ENCODE measurements at places on chromosomes 12 and 14.

DNA sequence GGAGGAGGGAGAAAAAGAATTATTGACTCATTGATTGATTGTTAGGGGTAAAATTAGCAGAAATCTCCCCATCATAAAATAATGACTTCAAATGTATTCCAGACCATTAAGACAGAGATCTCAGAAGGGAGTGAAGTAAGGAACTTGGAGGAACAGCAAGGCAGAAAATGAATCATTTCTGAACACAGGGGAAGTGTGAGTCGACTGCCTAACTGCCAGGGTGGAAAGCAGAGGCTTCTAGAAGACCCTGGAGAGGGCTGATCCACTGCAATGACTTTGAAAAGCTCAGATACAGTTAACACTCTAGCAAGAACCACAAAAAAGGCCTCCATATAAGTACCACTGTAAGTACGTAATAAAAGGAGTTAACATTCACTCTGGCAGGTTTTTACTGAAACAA lies 9.7 kb downstream of the GLTP start:
- no peak for DNase-seq

DNA sequence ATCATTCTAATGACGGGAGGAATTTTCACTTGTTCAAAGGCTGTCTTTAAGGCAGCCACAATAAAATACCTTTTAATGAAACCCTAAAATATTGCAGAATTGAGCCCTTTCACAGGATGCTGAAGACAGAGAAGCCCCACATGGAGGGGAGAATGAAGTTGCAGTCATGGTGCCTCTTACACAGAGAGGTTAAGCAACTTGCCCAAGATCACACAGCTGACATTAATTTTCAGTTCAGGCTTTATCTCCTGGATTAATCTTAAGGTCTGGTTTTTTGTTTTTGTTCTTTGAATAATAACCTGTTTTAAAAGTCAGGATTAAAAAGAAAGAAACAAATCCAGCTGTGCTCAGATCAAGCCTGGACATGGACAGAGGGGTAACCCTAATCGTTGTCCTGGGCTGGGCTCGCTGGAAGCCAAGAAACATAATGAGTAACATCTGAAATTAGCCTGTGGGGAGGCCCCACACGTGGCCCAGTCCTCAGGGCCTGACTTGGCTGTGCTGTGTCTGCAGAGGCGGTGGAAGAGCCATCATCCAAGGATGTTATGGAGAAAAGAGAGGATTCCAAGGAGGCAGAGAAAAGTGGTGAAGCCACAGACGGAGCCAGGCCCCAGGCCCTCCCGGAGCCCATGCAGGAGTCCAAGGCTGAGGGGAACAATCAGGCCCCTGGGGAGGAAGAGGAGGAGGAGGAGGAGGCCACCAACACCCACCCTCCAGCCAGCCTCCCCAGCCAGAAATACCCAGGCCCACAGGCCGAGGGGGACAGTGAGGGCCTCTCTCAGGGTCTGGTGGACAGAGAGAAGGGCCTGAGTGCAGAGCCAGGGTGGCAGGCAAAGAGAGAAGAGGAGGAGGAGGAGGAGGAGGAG lies 8.0 kb downstream of the CHGA start:
- DNase-seq, result no peak

GRCh38 chr12:8527250-8528130 lies 13.2 kb downstream of the CLEC4E start:
- DNase-seq, result no peak

DNA sequence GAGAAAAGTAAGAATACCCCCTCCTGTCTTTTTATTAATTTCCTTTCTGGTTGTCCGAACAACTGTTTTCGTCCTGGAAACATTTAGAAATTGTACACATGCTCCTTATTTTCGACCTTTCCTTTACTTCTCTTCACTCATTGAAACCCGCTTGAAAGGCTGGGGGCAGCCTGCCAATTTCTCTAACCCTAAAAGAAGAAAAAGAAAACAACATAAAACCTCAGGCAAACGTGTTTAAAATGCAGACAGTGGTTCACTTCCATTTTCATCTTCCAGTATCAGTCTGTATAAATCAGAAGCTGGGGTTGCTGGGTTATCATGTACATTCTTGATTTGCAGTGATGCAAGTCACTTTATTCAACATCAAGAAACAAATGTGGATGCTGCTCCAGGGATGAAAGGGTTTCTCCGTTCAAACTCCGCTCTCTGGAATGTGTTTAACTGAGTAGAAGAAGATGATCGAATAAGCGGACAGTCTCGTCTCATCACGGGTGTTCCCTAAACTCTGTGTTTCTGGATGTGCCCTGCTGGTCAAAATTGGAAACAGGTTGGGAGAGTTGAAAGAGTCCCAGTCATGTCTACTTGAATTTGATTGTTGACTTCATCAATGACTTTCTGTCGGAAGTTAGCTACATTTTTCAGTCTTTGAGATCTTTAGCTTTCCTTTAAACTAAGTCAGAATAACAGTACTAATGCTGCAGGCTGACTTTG lies 1042.2 kb downstream of the BCL11B start:
- no peak for DNase-seq

GRCh38 chr14:64823305-64823861 lies 56.3 kb downstream of the SPTB start:
- DNase-seq, result no peak

DNA sequence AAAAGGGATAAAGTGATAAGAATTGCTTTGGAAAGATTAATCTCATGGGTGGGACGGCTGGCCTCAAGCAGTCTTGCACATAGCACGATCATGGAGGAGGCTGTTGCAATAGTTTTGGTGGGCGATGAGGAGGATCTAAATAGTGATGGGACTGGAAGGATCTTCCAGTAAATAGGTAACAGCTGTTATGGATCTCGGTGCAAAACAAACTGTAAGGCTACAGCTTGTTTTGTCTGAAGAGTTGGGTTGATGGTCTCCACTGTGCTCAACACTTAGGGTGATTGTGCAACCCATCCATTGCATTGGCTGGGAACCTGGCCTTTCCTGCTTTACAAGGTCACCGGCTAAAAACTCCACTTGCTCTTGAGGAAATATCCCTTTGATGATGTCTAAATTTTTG lies 21.0 kb downstream of the IGF1 start:
- DNase-seq, result no peak

GRCh38 chr14:96072076-96072475 lies 32.9 kb downstream of the C14orf132 start:
- no peak for DNase-seq

DNA sequence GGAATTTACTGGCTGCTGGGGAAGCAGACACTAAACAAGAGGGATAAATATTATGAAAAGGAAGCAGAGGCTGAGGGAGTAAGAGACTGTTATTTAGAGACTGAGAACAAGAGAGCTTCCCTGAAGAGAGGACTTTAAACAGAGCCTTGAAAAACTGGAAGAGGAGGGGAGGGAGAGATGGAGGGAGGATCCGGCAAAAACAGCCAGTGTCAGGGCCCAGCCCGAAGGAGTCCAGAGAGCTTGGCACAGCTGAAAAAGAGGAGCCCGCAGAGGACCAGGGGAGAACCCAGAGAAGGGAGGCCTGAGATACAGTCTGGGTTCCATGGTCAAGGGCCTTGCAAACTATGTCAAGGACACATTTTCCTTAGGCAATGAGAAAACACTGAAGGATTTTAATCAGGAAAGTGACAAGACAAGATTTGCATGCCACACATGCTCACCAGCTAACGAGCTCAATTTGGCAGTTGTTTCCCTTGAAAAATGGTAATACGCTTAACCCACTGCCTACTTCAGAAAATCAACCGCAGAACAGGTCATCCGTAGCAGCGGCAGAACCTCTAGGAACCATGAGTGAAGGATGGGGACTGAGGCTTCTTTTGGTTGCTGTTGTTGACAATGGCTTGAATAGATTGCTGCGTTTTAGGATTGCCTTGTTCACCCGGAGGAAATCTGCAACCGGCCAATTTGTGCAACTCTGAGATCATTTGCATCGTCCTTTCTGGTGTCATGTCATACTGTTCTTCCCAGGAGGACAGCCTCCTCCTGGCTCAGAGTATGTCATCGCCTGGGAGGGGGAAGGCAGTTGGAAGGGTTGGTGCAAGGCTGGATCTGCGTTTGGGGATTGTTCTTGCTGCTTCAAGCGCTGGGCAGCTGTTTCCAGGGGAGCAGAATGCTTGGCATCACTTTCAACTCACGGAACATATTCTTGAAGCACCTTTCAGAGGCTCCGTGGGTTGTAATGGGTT lies 108.2 kb downstream of the PRMT8 start:
- no peak for DNase-seq

DNA sequence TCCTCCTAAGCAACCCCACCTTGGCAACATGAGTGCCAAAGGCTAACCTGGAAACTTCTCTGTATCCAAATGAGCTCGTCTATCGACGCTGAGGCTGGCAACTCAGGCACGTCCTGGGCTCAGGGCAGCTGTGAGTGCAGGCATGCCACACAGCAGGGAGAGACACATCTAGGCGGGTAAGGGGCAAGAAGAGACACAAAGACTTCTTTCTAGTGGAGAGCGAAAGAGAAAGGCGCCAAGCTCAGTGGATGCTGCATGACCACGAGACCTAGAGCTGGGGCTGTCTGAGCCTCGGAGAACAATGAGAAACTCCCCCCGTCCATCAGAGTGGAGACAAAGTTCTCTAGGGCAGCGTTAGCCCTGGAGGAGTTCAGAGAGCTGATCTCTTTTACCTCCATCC lies 170.4 kb downstream of the CALM1 start:
- DNase-seq, result no peak

DNA sequence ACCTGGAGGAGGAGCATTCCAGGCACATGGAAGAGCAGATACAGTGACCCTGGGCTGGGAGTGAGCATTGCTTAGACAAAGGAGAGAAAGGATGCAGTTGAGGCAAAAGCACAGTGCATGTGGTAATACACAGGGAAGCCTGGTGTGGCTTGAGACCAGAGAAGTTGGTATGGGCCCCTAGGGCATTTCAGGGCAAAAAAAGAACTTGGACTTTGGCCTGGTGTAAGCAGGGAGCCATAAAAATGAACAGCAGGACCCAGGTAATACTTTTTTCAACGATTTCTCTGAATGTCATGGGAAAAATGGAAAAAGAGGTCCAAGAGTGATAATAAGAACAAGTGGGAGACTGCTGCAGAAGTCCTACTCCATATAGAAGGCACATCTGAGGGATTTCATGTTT lies 163.9 kb downstream of the ASCL4 start:
- no peak for DNase-seq

DNA sequence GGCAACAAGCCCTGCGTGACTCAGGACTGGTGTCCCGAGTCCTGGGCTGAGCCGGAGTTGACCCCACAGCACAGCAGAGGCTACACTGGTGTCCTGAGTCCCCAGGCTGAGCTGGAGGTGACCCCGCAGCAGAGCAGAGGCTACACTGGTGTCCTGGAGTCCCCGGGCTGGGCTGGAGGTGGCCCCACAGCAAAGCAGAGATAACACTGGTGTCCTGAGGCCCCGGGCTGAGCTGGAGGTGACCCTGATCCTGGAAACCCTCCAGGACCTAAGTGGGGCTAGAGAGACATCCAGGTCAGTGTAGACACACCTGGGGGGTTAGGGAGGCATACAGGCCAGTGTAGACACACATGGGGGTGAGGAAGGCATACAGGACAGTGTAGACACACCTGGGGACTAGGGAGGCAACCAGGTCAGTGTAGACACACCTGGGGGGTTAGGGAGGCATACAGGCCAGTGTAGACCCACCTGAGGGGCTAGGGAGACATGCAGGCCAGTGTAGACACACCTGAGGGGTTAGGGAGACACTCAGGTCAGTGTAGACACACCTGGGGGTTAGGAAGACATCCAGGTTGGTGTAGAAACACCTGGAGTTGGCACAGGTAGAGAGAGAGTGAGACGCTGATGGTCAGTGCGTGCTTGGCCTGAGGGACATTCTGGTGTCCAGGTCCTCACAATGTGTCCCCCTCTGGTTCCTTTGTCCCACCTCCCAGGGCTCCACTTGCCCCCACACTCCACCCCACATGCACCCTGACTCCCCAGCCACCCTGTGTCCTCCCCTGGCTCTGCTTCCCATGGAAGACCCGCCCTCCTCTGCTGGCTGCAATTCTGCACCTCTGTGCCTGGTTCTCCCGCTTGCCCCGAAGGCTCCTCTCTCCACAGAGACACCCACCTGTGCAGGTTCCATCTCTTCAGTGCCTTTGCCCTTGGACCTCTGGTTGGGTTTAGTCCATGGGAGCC lies 321.6 kb upstream of the SFSWAP start:
- no peak for DNase-seq

- DNase-seq, result no peak
Observed at GRCh38 chr12:47860873-47861272, 41.2 kb upstream of the HDAC7 start.

DNA sequence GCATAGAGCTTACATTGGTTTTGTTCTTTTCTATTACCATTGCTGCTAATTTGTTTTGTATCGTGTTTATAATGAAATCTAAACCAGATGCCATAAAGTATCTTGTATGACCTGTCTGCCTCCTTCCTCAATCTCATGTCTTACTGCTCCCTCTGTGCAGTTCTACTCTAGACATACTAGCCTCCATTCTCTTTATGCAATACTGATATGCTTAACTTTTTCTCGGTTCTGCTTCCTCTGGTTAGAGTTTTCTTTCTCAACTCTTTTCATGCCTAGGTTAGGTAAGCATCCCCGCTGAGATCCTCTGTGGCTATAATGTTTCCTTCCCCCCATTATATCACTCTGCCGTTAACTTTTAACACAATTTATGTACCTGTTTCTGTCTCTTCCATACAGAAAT lies 852.3 kb downstream of the TRHDE start:
- DNase-seq, result no peak

DNA sequence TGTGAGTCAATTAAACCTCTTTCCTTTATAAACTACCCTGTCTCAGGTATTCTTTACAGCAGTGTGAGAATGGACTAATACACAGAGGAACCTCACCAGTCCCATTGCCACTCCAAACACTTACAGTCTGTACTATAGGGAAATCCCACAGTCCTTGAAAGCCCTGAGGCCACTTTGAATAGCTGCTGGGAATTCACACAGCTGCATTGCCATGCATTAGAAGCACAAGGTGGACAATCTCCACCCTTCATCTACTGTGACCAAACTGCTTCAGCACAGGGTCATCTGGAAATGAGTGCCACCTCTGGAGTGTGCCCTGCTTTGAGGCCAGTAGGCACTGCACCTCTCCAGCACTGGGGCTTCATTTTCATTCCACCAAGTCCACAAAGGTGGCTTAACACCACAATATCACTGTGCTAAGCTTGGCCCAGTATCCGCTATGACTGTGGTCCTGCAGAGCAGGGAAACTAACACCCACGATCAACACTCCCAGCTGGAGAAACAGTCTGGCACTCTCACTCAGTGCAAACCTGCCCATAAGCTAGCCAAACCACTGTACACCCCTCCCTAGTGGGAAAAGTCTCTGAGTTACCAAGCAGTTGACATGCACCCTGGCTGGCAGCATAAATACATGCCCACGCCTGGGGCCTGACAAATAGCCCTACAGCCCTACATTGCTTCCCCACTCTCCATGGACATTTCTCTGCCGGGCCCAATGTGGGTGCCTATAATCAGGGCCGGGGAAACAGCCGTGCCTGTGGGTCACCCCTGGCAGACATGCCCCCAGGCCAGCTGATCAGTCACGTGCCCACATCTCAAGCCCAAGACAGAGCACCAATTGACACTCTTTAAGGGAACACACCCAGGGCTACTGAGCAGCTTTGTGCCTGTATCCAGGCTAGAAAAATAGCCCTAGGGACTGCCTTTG lies 294.3 kb upstream of the MGAT4C start:
- DNase-seq, result no peak

GRCh38 chr12:132292328-132293319 lies 36.8 kb downstream of the GALNT9 start:
- no peak for DNase-seq

- DNase-seq, result no peak
Observed at GRCh38 chr14:64137657-64138290, 156.4 kb downstream of the ESR2 start.

GRCh38 chr12:123799227-123799626 lies 37.1 kb downstream of the DNAH10 start:
- DNase-seq, result no peak

Measured in cerebellar nuclear complex (tissue), 1 donor.